ENCODE measurements at places on chromosomes 1 and 21.

DNA sequence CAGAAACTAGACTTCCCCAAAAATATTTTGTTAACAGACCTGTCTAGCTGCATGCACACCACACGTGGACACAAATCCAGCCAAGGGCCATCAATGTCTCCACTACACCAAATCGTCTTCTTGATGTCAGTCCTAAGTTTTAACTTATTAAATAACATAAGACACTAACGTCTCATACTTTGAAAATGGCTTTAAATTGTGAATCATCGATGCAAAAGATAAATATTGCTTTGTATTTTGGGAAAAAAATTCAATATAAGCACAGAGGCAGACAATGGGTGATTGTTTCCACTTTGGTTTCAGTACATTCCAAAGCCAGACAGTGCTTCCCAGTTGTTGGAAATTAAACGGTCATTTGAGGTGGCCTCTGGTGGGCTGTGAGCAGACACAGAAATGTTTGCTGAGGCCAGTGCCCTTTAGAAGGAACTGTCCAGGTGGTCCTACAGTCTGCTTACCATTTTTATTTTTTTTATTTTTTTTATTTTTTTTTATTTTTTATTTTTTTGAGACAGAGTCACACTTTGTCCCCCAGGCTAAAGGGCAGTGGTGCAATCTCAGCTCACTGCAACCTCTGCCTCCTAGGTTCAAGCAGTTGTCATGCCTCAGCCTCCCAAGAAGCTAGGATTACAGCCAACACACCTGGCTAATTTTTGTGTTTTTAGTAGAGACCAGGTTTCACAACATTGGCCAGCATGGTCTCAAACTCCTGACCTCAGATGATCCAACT, 1.8 kb upstream of the KIAA2013 start:
- no peak for DNase-seq

DNA sequence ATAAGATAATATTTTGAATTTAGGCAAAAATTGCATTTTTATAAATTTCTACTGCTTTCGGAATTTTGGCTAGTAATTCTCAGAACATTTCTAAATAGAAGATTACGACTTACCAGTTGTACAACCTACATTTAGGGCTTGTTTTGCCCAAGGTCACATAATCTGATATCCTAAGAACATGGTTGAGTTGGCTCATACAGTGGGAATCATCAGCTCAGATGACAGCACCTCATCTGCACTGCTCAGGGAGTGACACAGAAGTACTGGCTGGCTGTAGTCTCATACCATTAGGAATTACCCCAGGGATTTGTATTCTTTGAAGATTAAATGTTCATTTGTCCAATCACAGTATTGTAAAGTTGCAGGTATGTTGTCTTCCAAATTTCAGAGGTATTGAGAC, 217.6 kb downstream of the ADGRL2 start:
- DNase-seq, result no peak

DNA sequence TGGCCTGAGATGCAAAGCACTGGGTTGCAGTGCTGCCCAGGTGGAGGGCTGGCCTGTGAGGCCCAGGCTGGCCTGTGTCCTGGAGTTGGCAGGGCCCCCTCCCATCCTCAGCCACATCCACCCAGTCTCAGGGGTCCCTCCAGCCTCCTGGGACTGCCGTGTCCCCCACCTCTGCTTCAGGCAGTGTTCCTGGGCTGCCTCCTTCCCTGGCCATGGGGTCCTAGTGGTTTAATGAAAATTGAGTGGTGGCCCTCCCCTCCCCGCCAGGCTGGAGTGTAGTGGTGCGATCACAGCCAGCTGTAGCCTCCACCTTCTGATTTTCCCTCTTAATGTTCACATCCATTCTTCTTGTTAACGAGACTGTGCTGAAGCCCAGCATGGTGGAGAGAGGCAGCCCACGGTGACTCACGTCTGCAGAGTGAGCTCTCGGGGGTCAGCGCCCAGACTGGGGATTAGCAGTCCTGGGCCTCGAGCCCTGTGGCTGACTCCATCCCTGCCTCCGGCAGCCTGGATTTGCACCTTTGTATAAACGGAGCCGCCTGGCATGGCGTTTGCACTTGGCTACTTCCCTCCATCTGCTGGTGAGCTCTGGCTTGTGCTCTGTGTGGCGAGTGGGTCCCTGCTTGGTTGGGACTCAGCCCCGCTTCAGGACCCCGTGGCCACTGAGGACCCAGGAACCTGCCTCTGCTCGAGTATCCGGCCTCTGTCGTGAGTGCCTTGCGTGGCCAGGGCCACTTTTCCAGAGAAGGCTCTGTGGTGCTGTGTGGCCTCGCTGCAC, 6.9 kb downstream of the MIB2 start:
- DNase-seq, result no peak

DNA sequence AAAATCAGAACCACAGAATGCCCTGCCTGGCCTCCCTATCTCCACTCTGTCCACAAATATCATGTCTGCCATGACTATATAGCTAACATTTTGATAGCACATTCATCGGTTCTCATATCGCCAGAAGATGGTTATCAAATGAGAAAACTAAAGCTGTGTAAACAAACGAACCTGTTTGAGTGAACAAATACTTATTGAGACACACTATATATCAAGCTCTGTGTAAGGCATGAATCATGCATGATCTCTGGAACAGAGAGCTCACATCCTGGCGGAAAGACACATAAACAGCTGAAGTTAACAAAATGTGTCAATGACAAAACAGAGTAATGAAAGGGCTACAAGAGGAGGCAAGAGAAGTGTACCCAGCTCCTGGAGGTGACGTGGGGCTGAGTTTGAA, 13.1 kb downstream of the KCND3 start:
- peak; percentile 64 for DNase-seq

GRCh38 chr1:4105300-4105880, 205.3 kb upstream of the C1orf174 start:
- DNase-seq, result no peak

GRCh38 chr1:65992831-65993271, 200.2 kb downstream of the PDE4B start:
- DNase-seq, result no peak

GRCh38 chr1:220344745-220345144, 72.5 kb upstream of the RAB3GAP2 start:
- no peak for DNase-seq

DNA sequence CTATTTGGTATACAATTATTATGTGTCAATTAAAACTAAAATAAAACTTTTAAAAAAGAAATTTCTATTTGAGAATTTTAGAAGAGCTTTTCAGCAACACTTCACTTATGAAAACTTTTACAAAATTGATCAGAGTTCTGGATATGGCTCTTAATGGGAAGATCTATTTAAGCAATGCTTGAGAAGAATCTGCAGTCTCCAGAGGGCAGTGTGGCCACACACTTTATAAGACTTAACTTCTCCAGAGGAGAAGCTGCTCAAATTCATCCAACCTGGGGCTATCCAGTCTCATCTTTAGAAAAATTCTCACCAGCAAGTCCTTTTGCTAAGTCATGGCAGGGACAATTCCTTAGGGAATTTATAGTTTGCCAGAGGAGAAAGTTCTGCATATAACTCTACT, 25.2 kb upstream of the AGO1 start:
- no peak for DNase-seq

- no peak for DNase-seq
Observed at GRCh38 chr1:230022666-230023380, 44.2 kb upstream of the GALNT2 start.

GRCh38 chr1:35386959-35387358, 118.5 kb downstream of the ZMYM4 start:
- DNase-seq, result no peak

DNA sequence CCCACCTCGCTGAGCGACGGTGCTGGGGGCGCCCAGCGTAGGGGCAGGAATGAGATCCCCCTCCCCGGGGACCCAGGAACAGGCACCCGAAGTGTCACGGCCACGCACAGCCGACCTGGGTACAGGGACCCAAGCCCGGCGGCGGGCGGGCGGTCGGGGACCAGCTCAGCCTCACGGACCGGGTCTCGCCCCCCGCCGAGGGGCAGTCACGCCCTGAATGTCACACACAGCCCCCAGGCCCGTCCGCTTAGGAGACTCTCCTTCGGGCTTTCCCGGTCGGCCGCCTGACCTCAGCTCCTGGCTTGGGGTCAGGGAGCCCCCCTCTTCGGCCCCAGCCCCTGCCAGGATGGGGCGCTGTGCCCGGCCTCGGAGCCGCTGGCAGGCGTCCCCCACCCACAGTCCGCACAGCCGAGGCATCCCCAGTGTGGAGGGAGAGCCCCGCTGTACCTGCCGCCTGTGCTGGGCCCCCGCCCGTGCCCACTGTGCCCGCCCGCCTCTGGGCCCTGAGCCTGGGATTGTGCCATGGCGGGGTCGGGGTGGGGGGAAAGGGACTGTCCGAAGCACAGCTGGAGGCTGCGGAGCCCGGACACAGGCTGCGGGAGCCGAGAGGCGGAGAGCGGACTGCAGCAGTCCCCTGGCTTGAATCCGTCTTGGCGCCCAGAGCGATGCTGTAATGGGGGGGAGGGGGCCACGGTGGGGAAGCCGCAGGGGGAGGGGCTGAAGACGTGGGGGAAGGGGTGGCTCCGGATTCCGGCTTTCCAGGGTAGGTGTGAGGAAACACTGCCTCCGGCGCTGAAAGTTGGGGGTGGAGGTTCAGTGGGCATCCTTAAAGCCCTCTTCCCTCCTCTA, 627 bp upstream of the DLGAP3 start:
- peak; percentile 42 for DNase-seq

DNA sequence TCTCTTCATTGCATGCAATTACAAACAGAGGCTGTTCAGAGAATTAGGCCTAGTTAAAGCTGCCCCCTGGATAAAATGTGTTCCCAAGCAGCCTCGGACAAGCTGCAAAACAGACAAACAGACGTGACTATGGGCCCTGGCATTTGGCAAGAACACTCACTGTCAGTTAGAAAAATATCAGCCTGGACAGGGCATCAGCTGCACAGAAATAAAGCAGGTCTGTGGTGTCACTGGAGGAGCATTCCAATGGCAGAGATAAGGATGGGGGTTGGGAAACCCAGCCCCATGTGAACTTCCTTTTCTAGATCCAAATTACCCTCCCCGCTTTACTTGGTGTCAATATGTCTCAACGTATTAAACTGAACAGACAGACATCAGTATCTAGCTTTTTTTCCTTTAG, 177.1 kb downstream of the GPATCH2 start:
- DNase-seq, result no peak

GRCh38 chr1:16484931-16485330, 29.2 kb downstream of the RNU1-1 start:
- DNase-seq, result no peak

DNA sequence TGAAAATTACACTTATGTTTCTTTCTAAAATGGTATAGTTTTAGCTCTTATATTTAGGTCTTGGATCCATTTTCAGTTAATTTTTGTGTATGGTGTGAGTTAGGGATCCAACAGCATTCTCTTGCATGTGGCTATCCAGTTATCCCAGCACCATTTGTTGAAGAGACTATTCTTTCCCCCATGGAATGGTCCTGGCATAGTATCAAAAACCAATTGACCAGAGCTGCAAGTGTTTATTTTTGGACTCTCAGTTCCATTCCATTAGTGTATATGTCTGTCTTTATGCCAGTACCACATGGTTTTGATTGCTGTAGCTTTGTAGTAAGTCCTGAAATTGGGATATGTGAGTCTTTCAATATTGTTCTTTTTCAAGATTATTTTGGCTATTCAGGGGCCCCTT, 14.3 kb downstream of the TTLL10 start:
- no peak for DNase-seq

DNA sequence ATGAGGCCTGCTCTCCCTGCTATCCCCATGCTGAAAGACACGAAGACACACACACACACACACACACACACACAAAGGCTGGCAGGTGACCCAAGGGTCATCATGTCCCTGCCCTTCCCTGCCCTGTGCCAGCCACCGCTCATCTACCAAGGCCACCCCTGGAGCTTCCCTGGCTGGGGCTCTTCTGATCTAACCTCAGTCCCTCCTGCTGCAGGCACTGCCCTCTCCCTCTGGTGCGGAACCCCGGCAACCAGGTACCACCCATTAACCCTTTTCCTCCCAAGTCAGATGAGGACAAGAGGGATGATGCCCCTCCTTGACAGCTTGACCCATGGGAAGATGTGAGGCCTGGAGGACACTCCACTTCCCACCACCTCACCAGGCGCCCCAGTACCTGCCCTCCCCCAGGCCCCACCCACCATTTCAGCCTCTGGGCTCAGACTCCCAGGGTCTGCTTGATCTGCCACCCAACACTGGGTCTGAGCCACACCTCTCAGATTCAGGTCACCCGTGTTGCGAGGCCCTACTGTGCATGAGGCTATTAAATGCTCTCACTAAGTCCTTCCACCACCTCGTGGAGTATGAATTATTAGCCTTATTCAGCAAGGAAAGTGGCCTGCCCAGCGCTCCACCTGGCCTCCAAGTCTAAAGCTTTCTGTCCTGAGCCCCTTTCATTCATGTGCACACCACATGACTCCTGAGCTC, 2.5 kb downstream of the SDC3 start:
- DNase-seq, result no peak

DNA sequence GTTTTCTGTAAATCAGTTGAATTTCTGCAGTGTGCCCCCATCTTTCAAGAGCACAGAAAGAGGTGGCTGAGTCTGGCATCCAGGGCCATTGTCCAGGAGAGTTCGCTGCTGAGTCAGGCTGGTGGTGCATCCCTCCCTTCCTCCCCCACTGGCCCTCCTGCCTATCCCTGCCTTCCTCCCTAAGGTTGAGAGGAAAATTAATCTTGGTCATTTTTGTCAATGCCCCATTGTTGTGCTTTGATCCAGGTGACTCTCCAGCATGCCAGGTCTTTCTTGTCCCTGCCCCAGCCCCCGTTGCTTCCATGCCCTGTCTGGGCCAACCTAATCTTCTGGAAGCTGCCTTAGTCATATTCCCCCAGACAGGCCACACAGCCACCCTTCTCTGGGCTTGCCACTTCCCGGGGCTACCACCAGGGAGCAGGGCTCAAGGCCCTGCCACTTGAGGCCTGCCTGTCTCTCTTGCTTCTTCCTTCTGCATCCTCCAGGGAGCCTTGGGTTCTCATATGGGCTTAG, 26.6 kb downstream of the PROK1 start:
- no peak for DNase-seq

DNA sequence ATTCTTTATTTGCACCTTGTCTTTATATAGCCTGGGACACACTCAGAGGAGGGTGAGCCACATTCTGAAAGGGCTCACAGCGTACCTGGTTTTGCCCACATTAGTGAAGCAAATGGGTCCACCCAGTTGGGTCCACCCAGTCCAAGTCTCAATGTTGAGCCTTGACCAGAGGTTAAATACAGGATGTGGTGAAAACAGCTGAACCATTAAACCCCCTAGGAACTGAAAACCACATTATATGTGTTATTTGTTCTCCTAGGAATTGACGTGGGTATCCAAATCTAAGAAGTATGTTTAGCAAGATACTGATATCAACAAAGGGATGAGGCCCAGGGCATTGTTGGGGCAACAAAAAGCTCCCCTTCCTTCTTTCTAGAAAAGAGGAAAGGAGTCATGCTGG, 83.8 kb downstream of the SETD4 start:
- DNase-seq, result no peak

GRCh38 chr1:151888972-151889570, 20.2 kb downstream of the THEM4 start:
- DNase-seq, result no peak

All from NCI-H345 (cell line).